Endothelial cell of coronary artery (primary cell): ENCODE measurements at places on chromosomes 6 and 20. TPM values are rescaled to one million over a fixed set of nuclear protein-coding genes. Genes with fewer than 3 reads are reported as not detected.

CCHCR1 gene
- total RNA-seq = 14.2 and 18.2 TPM in 2 replicates

MOG gene
- not detected in 2 replicates for total RNA-seq

CFAP61 gene
- not detected in 2 replicates for total RNA-seq

SIRPB1 gene
- total RNA-seq = 0.81 and 1.0 TPM in 2 replicates

APOBEC2 gene
- total RNA-seq = not detected in 2 replicates

ANKEF1 gene
- total RNA-seq = 2.1 and 2.4 TPM in 2 replicates

TMEM200A gene
- 0.38 and 1.4 TPM in 2 replicates for total RNA-seq

TNNC2 gene
- not detected in 2 replicates for total RNA-seq

MDFI gene
- total RNA-seq = 20.8 and 42.9 TPM in 2 replicates

TPBG gene
- 4.9 and 5.0 TPM in 2 replicates for total RNA-seq

DEFB132 gene
- total RNA-seq = not detected in 2 replicates

LAMA2 gene
- 4.0 and 25.0 TPM in 2 replicates for total RNA-seq

PHF1 gene
- 7.6 and 12.4 TPM in 2 replicates for total RNA-seq

CLPSL1 gene
- total RNA-seq = not detected in 2 replicates

SLC17A4 gene
- total RNA-seq = not detected in 2 replicates

JPH2 gene
- total RNA-seq = 0.09 TPM in 1 of 2 replicates, not detected in the other

MAFB gene
- 0.28 and 0.63 TPM in 2 replicates for total RNA-seq

SSTR4 gene
- total RNA-seq = not detected in 2 replicates

NR2E1 gene
- total RNA-seq = not detected in 2 replicates

ANKRD66 gene
- total RNA-seq = not detected in 2 replicates

NUP153 gene
- 20.8 and 24.8 TPM in 2 replicates for total RNA-seq

BRD2 gene
- total RNA-seq = 48.0 and 63.6 TPM in 2 replicates

IRAK1BP1 gene
- total RNA-seq = 2.6 and 3.2 TPM in 2 replicates

CASS4 gene
- total RNA-seq = not detected in 2 replicates
